Dermis microvascular lymphatic vessel endothelial cell (primary cell): ENCODE measurements at places on chromosomes 2 and 18.

DNA sequence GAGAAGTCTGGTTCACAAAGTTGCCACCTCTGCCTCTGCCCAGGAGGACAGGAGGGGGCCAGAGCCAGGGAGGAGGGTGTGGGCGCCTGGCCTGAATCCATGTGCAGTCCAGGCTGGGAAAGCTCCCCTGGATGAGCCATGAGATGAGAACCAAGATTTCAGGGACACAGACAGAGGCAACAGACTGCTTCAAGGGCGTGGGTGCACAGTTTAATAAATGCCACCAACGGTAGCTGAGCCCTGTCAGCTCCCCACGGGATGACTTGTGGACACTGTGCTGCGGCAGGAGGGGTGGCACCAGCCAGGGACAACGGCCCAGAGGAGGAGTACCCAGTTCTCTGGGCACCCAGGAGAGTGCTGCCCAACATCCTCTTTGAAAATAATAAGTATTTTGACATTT lies 15.2 kb downstream of the CAPG start:
- no peak for DNase-seq

DNA sequence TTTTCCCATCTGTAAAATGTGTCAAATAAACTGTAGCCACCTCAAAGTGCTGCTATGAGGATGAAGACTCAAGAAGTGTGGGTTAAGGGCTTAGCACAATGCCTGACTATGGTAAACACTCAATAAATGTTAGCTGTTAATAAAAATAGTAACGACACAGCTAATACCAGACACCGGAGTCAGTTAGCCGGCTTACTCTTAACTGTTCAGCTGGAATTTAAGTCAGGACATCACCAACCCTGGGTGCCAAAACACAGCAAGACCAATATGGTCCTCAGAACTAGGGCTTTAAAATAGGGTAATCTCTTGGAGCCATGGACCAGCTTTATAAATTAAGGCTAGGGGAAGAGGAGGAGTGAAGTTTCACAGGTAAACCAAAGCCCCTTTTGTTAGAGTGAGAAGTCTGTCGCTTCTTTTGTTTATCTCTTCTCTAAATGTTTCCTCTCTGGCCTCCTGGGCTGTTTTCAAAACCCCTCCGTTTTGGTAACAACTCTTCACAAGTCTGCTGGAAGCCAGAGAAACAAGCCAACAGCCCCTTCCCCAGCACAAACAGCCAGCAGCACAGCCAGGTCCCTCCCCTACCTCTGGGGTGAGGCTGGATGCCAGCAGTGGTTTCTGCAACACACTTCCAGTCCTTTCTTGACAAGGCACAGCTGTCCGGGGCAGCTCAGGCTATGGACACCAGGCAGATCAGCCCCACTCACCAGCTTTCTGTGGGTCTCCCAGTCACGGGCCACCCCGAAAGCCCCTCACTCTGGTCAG lies 13.8 kb upstream of the FZD7 start:
- DNase-seq: no peak

GRCh38 chr2:103285354-103285753 lies 523.5 kb downstream of the TMEM182 start:
- no peak for DNase-seq

- no peak for DNase-seq
These were observed 35.1 kb upstream of the SH3BP4 start for GRCh38 chr2:234916674-234917073.

GRCh38 chr2:206435742-206436141 lies 7.6 kb upstream of the ADAM23 start:
- peak; percentile 84 for DNase-seq

DNA sequence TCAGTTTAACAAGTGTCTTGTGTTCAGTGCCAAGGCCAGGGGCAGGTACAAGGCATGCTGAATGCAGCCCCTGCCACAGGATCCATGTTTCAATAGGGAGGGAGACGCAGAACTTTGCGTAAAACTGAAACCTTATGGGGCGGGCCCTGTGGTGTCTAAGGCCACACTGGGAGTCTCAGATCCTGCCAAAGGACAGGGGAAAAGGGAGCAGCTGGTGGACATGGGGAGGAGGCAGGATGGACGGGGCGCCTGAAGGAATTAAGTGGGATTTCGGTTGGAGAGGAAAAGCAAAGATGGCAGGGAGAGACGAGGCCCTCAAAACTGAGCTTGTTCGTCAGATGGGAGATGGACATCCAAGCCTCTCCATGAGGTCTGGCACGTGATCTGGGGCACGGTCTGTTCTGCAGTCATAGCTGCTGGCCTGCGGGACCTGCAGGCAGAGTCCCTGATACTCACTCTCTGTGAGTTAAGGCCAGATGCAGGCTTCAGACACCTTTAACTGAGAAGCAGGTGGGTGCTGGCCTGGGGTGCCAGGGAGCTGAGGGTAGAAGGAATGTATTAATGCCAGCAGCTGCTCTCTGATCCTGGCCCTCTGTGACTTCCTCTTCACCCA lies 48.8 kb downstream of the TCF7L1 start:
- DNase-seq: no peak

GRCh38 chr2:143877056-143877455 lies 642.9 kb downstream of the ZEB2 start:
- DNase-seq: no peak

GRCh38 chr2:145818890-145819504 lies 1299.1 kb upstream of the ZEB2 start:
- no peak for DNase-seq

DNA sequence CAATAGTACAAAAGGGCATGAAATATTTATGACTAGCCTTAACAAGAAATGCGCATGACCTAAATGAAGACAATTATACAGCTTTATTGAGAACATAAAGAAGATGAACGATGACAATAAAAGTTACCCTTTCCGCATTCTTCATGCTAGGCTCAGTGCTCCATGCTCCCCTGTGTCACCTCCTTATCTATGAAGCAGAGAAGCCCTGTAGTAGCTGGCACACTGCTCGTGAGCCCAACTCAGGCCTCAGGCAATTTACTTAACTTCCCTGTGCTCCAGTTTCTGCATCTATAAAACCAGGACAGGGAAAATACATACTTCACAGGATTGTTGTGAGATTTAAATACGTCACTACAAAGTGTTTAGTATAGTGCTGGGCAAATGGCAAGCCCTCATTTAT lies 34.5 kb upstream of the NABP1 start:
- DNase-seq: no peak

DNA sequence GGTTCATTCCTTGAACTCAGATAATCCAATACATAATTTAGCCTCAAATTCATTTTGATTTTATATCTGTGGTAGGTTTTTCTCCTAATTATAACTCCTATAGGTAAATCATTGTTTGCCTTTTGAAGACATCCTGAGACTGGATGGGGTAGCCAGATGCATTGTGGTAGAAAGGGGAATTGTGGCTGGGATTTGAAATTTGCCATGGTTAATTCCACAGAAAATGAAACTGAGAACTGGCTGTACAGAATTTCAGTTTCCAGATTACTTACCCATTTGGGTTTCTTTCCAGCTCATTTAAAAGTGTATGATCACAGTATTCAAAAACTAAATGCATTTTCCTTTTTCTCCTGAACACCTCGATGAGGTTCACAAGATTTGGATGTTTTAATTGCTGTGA lies 18.2 kb downstream of the CDKL4 start:
- DNase-seq: no peak

GRCh38 chr2:119490653-119491195 lies 33.6 kb downstream of the SCTR start:
- DNase-seq: no peak

GRCh38 chr2:235149736-235150135 lies 197.9 kb downstream of the SH3BP4 start:
- no peak for DNase-seq

- no peak for DNase-seq
These were observed 154.1 kb upstream of the CDH19 start for GRCh38 chr18:66757946-66758345.

DNA sequence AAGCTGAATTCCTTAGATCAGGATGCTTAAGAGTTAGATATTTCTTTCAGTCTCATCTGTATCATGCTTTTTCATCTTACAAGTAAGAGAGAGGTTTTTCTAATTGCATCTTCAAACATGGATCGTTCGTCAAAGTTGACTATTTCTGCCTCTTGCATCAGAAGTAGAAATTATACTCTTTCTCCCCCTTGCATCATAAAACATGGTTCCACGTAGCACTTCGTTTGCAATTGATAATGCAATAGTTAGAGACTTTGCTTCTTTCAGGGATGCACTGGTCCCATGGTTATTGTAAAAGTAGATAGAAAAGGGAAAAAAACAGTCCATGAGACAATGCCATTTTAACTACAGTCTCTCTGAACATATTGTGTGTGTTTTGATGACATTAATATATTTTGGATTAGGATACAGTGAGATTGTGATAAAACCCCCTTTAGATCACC lies 75.1 kb upstream of the PARD3B start:
- DNase-seq: no peak

GRCh38 chr2:219029829-219030165 lies 11.5 kb downstream of the CFAP65 start:
- DNase-seq: peak; percentile 38

GRCh38 chr18:77658751-77659448 lies 409.3 kb downstream of the GALR1 start:
- DNase-seq: no peak

- no peak for DNase-seq
These were observed 24.2 kb downstream of the MYL12B start for GRCh38 chr18:3286159-3286558.

- DNase-seq: no peak
These were observed 68.2 kb downstream of the CCBE1 start for GRCh38 chr18:59628995-59629394.
